ENCODE measurements at places on chromosomes 3 and 15.

GRCh38 chr15:80507638-80508316 lies 103.6 kb downstream of the ARNT2 start:
- DNase-seq = no peak

- DNase-seq = no peak
These were observed 23.1 kb downstream of the EOMES start for GRCh38 chr3:27699067-27699466.

DNA sequence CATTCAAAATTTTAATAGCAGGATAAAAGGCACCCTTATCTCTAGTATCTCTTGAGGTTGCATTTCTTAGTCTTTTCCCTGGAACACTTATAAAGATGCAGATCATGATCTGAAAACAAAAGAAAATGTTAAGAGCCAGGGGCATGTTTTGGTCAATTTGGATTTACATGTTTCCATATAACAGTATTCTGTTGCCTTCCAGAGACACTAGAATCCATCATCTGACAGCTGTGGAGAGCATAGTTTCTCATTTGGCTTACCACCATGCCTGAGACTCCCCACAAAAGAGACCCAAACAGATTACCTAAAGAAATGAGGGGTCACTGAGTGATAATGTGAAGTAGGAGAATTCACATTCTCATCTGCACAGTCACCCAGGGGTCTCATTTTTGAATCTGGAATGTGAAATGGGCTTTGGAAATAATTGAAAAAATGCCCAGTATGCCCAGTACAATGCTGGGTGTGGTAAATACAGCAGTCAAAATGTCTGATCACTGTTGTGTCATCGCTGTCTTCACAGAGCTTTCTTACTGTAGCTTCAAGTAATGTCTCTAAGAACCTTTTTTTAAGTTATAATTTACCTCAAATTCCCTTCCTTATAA lies 79.9 kb upstream of the ZBTB20 start:
- no peak for DNase-seq

DNA sequence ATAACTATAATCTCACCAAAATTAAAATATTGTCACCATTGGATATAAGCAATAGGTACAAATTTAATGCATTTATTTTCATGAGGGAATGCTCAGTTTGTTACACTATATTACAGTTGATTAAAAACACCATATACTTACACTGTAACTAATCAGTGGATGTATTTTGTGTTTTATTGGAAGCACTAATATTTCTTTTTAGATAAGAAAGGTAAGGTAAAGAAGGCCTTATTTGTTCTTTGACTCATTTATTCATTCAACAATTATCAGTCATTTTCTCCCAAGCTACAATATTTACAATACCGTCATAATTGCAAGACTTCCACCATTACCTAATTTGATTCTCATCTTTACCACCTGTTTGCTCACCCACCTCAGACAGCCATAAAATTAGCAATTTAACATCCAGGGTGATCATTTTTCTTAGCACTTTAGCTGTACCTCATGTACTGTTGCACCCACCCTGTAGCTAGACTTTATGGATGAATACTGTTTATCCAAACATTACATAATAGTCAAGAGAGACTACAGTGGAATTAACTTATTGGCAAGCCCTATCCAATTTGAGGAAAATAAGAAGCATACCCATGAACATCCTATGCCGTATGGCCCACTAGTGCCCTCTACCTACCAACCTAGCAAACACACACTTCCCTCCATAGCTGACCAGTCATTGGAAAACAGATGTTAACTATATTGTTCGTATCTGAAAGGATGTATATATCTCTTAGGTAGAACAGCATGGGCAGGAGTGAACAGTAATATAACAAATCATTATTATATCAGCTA lies 229.6 kb downstream of the BBX start:
- no peak for DNase-seq

- DNase-seq = no peak
These were observed 405.7 kb upstream of the PPP2R3A start for GRCh38 chr3:135559802-135560201.

GRCh38 chr15:64522226-64522823 lies 61.9 kb downstream of the ZNF609 start:
- no peak for DNase-seq

DNA sequence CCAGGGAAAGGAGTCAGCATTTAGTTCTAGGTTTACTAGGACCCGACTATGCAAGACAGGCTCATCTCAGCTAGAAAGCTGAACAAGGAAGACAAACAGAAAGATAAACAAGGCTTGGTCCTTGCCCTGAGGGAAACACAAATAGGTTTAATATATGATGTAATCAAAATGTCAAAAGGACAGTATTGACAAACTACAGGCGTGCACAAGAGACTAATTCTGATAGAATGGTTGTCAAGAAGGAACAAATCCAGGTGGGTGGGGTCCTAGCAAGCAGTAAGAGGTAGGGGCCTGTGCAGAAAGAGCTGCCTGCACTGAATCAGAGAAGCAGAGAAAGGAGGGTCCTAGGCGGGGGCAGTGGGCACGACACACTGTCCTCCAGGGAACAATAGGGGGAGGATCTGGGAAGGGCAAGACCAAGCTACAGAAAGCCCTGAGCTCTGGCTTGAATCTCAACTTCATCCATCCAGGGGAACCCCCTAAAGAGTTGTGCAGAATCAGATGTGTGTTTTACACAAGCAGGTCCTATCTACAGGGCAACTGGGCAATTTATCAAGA lies 23.4 kb downstream of the RFTN1 start:
- DNase-seq = peak; percentile 66

DNA sequence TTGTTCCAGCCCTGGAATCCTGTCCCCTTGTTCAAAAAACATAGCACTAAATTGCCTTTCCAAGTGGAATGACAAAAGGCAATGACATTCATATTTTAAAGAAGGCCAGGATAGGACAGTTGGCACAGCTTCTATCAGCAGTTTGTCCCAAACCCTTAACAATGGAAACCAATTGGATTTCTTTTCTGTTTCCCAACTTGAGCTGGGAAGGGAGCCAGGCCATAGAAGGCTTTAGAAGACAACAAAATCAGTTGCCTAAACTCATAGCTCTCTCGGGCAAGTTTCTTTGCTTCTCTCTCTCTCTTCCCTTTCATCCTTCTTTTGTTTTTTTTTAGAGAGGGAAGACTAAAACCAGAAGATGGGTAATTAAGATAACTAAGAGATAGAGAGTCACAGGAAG lies 227.7 kb upstream of the TPRG1 start:
- DNase-seq = no peak

DNA sequence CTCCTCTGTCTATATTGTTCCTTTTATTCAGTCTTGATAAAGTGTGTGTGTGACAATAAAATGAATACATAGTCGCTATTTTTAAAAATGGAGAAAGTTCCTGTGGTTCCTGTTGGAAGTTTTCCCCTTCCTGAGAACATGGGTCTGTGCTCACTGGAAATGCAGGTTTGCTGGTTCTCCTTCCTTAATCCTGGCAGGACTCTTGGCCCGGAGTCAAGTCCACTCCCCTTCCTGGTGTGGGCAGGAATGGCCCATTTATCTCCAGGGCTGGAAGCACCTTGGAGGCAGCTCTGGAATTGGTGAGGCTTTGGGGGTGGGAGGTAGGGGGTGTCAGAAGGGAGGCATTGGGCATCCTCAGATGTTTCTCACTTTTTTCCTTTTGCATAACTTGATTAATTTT lies 30.1 kb downstream of the FOXL2 start:
- DNase-seq = peak; percentile 59

DNA sequence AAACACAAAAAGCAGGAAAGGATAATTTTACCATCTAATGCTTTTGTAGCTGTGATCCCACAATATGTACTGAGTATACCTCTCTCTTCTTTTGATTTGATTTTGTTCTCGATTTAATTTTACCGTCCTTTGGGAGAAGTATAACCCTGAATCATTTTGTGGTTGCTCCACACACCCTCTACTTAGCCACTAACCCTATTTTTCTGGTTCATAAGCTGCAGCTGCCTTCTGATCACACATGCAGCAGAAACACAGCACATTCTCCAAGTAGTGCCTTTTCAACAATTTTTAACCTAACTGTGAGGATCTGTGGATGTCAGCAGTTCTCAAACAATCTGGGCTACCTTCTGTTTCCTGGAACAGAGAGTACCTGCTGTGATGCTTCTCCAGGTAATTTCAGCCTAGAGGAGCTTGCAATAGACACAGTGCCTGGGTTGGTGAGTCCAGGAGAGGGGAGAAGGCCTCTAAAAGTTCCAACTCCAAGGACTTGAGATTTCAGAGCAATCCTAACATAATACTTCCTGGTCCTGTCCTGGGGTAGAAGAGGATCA lies 40.3 kb downstream of the HGD start:
- DNase-seq = no peak

DNA sequence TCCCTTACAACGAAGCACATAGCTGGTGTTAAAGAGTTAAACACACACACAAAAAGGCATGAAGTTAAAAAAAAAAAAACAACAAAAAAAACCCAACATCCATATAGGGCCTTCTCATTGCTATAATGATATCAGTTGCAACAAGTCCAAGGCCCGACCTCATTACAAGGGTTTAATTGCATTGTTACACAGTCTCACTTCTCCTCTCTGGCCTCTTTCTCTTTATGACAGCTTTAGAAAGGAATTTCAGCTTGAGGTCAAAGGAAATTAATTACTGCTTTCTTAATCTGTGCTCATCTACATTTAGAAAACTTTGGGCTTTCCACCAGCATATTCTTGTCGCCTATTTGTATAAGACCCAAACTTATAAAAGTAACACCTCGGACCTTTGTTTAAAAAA lies 342.1 kb downstream of the NR2F2 start:
- DNase-seq = no peak

DNA sequence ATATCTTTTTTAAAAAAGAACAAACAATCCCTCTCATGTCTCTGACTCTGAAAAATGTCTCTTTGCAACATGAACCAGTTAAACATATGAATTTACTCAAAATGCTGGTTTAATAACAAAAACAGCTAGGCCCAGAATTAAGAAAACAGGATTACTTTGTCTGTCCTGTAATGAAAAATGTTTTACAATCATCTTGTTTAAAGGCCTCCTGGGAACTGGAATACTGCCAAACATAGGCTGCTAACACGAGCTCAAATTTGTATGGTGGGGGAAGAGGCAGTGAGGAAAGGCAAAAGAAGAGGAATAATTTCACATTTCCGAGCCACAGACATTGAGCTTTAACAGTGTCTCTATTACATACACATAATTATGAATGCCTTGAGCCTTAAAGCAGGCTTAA lies 61.7 kb upstream of the PPIB start:
- DNase-seq = no peak

- no peak for DNase-seq
These were observed 121.7 kb downstream of the CHDH start for GRCh38 chr3:53724566-53724965.

GRCh38 chr15:96327155-96327741 lies 3.3 kb upstream of the NR2F2 start:
- no peak for DNase-seq

DNA sequence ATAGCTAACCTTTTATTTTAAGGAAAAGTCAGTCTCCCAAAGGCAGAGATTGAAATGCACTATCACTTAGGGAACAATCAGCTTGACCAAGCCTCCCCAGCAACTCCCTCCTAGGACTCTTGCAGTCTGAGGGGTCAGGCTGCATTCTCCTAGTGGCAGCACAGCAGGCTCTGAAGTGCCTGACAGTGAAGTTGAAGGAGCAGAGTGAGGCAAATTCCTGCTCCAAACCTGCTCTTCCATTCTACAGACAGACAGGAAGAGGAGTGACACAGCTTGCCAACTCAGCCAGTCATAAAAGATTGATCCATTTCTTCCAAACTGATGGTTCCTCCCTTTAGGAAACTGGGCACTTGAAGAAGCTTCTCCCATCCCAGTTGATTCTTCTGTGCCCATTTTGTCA lies 43.9 kb upstream of the SMAD3 start:
- DNase-seq = no peak

DNA sequence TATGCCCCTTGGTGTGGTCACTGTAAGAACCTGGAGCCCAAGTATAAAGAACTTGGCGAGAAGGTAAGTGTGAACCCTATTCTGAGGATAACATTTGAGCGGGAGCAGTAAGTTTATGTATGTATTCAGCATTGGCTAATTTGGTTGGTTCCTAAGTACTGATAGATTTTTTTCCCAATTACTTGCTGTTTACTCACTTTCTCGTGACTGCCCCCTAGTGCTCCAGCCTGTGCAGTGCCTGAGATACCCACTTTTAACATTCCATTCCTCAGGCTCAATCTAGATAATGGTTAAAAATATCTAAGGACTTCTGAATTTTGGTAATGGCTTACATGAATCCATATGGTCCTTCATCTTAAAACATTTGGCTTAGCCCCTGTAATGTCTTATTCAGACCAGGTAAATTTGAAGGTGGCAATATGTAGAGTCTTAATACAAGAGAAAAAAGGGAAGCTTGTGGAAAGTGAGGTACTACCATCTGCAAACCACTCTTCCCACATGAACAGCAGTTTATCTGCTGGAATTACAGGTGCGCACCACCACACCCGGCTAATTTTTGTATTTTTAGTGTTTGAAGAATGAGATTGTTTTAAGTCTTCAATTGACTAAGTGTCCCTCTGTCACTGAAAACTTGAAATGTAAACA lies 7.1 kb downstream of the ELL3 start:
- DNase-seq = no peak

DNA sequence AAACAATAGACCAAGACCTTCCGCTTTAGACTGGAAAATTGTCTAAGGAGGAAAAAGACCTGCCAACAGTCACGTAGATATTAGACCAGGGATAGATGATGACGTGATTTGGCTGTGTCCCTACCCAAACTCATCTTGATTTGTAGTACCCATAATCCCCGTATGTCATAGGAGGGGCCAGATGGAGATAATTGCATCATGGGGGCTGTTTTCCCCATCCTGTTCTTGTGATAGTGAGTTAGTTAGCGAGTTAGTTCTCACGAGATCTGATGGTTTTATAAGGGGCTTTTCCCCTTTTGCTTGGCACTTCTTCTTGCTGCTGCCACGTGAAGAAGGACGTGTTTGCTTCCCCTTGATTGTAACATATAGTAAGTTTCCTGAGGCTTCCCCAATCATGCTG lies 31.7 kb upstream of the SUCLG2 start:
- no peak for DNase-seq

DNA sequence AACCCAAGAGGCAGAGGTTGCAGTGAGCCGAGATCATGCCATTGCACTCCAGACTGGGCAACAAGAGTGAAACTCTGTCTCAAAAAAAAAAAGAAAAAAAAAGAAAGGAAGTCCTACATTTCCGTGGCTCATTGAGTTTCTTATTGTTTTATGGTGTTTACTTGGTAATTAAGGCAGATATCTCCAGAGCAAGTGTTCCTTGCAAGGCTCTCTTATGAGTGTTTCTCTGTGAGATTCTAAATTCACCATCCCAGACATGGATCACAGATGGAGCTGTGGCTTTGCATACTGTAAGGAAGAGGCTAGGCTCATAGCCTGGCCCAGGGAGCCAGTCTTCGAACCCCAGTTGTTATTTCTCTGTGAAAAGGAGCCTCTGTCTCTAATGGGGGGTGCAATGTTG lies 53.0 kb downstream of the IQGAP1 start:
- DNase-seq = no peak

- no peak for DNase-seq
These were observed 8.6 kb upstream of the CYP8B1 start for GRCh38 chr3:42884324-42884723.

Data from NCI-H2029 (cell line).